Activated naive CD8-positive, alpha-beta T cell treated with anti-CD3 and anti-CD28 coated beads for 36 hours (primary cell): ENCODE measurements at places on chromosomes 1 and 21. TPM values are rescaled to one million over a fixed set of nuclear protein-coding genes. Genes with fewer than 3 reads are reported as not detected.

DNA sequence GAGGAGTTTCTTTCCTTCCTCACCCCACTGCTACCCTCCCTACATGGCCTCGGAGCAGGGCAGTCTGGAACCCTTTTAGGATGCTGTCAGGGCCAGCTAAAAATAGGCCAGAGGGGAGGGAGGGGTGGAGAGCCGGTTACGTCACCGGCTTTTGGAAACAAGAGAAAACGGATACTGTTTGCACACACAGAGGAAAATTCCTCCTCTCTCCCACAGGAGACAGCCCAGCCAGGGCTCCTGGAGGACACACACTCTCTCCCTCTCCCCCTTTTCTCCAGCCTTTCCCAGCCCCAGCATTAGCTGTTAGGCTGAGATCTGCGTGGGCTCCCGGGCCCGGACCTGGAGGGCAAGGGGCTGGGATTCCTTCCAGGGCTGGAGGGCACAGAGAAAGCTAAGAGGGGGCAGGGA, 20.0 kb upstream of the ALDH4A1 start:
- no peak for DNase-seq
- no peak overlapping the region for H3K4me3 ChIP-seq
- peaks cover 32% of the 10 kb centered on the region for H3K4me1 ChIP-seq
- no peaks in the 10 kb centered on the region for H3K27me3 ChIP-seq
- peaks cover 12% of the 10 kb centered on the region for H3K36me3 ChIP-seq

GRCh38 chr1:50595874-50596273, 172.6 kb upstream of the DMRTA2 start:
- no peak for DNase-seq
- H3K27ac ChIP-seq: no peak overlapping the region
- no peaks in the 10 kb centered on the region for H3K4me1 ChIP-seq
- H3K27me3 ChIP-seq: no peaks in the 10 kb centered on the region
- no peak overlapping the region for H3K4me3 ChIP-seq

- H3K4me3 ChIP-seq: no peak overlapping the region
- H3K27ac ChIP-seq: no peak overlapping the region
- H3K4me1 ChIP-seq: no peaks in the 10 kb centered on the region
- H3K36me3 ChIP-seq: no peaks in the 10 kb centered on the region
- DNase-seq: no peak
Observed at GRCh38 chr1:3021801-3022401, 634 bp downstream of the ACTRT2 start.

GRCh38 chr1:56032096-56032676, 547.2 kb downstream of the PLPP3 start:
- H3K4me3 ChIP-seq: no peak overlapping the region
- H3K4me1 ChIP-seq: no peaks in the 10 kb centered on the region
- no peak overlapping the region for H3K27ac ChIP-seq
- no peaks in the 10 kb centered on the region for H3K36me3 ChIP-seq
- DNase-seq: no peak

DNA sequence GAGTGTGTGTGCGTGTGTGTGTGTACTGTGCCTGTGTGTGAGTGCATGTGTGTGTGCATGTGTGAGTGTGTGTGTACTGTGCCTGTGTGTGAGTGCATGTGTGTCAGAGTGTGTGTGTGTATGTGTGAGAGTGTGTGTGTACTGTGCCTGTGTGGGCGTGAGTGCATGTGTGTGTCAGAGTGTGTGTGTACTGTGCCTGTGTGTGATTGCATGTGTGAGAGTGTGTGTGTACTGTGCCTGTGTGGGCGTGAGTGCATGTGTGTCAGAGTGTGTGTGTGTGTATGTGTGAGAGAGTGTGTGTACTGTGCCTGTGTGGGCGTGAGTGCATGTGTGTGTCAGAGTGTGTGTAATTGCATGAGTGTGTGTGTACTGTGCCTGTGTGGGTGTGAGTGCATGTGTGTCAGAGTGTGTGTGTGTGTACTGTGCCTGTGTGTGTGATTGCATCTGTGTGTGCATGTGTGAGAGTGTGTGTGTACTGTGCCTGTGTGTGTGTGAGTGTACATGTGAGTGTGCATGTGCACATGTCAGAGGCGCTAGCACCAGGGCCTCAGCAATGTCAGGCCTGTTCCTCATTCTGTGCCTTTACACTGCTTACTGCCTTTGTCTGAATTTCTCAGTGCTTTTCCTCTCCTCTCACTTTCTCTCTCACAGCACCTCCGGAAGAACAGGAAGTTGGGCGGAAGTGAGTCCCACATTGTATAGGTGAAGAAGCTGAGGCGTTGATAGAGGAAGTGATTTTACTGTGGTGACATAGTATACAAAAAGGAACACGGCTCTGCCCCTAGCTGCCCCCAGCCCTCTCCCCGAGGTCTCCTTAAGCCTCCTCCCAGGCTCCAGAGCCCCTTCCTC, 4.9 kb downstream of the SLC5A9 start:
- H3K36me3 ChIP-seq: no peaks in the 10 kb centered on the region
- DNase-seq: peak; percentile 8

DNA sequence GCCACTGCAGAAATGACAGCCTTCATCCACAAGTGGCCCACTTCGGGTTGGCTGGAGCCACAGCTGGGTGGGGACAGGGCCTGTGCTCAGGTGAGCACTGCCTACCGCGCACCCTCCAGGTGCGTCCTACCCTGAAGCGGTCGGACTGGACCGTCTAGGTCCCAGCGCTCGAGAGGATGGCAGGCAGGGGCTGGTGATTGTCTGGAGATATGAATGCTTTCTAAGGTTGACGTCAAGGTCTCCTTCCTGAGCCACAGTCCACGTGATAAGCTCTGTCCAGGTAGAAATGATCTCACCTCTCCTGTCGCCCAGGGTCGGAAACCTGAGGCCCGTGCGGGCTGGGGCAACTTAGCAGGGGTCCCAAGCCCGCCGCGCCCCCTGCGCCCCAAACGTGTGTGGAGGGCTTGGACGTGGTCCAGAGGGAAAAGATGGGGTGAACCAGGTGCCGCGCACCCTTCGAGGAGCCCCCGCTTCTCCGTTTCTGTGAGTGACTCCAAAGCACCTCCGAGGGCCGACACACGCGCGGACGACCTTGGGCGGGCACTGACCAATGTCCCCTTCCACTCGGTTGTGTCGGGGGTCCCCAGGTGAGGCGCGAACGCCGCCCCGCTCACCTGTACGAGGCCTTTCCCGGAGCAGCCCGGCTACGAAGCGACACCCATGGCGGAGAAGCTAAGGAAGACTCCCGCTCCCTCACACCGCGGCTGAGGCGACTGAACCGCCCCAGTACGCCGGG, 853 bp upstream of the DOP1B start:
- no peaks in the 10 kb centered on the region for H3K27me3 ChIP-seq
- DNase-seq: no peak
- peaks cover 17% of the 10 kb centered on the region for H3K4me1 ChIP-seq
- peaks cover 4% of the 10 kb centered on the region for H3K36me3 ChIP-seq
- peak overlapping the region; percentile 82 for H3K4me3 ChIP-seq

DNA sequence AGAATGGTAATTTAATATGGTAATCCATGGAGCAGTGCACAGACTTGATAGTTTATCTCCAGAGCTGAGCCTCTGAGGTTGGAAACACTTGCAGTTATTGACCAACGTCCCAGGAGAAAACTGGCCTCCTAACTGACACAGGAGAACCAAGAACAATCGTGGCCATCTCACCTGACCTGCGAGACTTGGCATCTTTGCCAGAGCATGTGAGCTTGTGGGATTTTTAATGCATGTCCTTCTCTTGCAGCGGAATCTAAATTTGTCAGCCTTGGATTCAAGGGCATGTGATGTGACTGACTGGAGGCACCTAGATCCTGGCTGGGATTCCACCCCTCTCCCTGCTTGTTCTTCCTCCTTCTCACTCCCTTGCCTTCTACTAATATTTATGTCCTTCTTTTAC, 27.8 kb upstream of the SLC26A9 start:
- no peaks in the 10 kb centered on the region for H3K4me1 ChIP-seq
- H3K36me3 ChIP-seq: no peaks in the 10 kb centered on the region

GRCh38 chr1:197598935-197599334, 176.3 kb downstream of the DENND1B start:
- no peaks in the 10 kb centered on the region for H3K36me3 ChIP-seq
- no peaks in the 10 kb centered on the region for H3K4me1 ChIP-seq
- no peak overlapping the region for H3K27ac ChIP-seq

DNA sequence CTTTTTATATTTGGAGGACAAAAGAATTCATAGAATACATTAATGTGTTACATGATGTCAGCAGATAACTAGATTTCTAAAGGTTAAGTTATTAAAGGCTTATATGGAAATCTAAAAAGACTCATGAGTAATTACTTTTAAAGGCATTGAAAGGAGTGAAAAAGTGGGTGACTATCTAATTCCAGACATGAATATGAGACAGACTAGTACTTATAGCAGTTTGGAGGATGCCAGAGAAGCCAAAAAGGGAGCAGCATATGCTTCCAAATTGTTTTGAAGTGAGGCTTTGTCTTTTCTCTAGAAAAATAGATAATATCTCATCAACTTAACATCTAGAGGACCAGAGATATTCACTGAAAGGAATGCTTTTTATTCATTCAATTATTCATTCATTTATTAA, 275.5 kb upstream of the CACYBP start:
- no peak overlapping the region for H3K4me3 ChIP-seq
- H3K36me3 ChIP-seq: peaks cover 2% of the 10 kb centered on the region
- DNase-seq: no peak
- H3K27ac ChIP-seq: no peak overlapping the region
- no peaks in the 10 kb centered on the region for H3K4me1 ChIP-seq
- H3K27me3 ChIP-seq: no peaks in the 10 kb centered on the region

GRCh38 chr1:182259229-182259872, 132.2 kb downstream of the GLUL start:
- H3K36me3 ChIP-seq: no peaks in the 10 kb centered on the region
- H3K4me1 ChIP-seq: peaks cover 26% of the 10 kb centered on the region
- peak overlapping the region; percentile 27 for H3K4me3 ChIP-seq
- peak; percentile 50 for DNase-seq
- peak overlapping the region; percentile 90 for H3K27ac ChIP-seq
- no peaks in the 10 kb centered on the region for H3K27me3 ChIP-seq

GRCh38 chr1:99811747-99812146, 38.4 kb upstream of the AGL start:
- H3K36me3 ChIP-seq: no peaks in the 10 kb centered on the region
- H3K4me3 ChIP-seq: no peak overlapping the region
- H3K4me1 ChIP-seq: peaks cover 18% of the 10 kb centered on the region
- no peak overlapping the region for H3K27ac ChIP-seq
- H3K27me3 ChIP-seq: peaks cover 19% of the 10 kb centered on the region

The GPR157 gene
- 2.3 TPM for total RNA-seq

The LRRC8D gene
- 41.2 TPM for total RNA-seq

The TRABD2B gene
- not detected for total RNA-seq

The TAS1R1 gene
- total RNA-seq: not detected

The ASB17 gene
- total RNA-seq: not detected
